CD4-positive, alpha-beta T cell treated with Interleukin-4 for 1 hour (primary cell): ENCODE measurements at places on chromosomes 2 and 18.

GRCh38 chr2:216918088-216918680 is 58.3 kb upstream of the TNP1 start:
- no peak for DNase-seq

GRCh38 chr18:79200546-79201268 is 131.5 kb downstream of the ATP9B start:
- DNase-seq, result no peak

GRCh38 chr2:207995887-207996286 is 29.4 kb downstream of the PLEKHM3 start:
- DNase-seq, result no peak

- no peak for DNase-seq
Observed at GRCh38 chr2:128754246-128754724, 435.6 kb upstream of the HS6ST1 start.

- no peak for DNase-seq
Observed at GRCh38 chr18:40437517-40437916, 1517.5 kb upstream of the PIK3C3 start.
